Gastrocnemius medialis (tissue), 4 donors: ENCODE measurements at places on chromosomes 6 and 20.

GRCh38 chr20:17747431-17747846 lies 47.7 kb downstream of the BANF2 start:
- peak; percentile 18 for DNase-seq

- DNase-seq, result no peak
Observed at GRCh38 chr20:16947479-16947878, 199.3 kb downstream of the OTOR start.

- DNase-seq, result no peak
Observed at GRCh38 chr6:157961832-157962575, 19.7 kb upstream of the SYNJ2 start.

GRCh38 chr6:169986171-169986847 lies 234.9 kb downstream of the ERMARD start:
- no peak for DNase-seq

GRCh38 chr20:51531141-51531710 lies 11.3 kb downstream of the NFATC2 start:
- DNase-seq, result no peak

DNA sequence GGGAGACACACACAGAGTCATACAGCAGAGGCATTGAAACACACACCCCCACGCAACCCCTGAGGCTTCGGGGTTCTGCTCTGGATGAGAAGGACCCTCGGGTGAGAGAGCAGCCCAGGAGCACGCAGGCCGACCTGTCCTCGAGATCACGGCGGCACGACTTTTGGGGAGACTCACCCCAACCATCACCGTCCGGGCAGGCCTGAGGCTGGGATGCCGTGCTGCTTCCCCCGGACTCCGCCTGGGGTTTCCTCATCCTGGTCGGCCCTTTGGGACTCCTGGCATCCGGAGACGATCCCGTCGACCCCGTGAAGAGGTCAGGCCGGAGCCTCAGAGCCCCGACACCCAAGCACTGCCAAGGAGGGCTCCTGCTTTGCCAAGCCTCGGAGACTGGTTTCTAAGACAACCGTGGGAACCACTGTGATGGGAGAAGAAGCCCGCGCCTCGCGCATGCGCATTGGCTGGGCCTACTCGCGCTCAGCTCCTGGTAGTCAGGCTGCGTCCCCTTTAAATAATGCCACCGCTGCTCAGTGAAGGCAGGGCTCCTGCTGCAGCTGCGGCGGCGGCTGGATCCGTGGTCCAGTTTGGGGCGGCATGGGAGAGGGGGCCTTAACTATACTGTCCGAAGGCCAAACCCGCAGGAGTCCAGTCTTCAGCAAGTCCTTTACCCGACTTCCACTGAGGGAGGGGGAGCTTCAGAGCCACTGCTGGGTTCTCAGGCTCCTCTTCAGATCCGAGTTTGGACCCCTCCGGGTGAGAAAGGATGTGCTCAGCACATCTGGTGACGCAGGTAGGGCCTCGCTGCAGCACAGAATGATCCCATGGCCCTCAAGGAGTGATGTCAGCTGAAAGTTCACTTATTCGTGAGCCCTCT lies 171.4 kb upstream of the ZNF337 start:
- DNase-seq, result peak; percentile 50

GRCh38 chr6:27111743-27112142 lies 135.8 kb upstream of the PRSS16 start:
- no peak for DNase-seq

GRCh38 chr6:35972471-35973367 lies 51.7 kb downstream of the SLC26A8 start:
- no peak for DNase-seq

GRCh38 chr6:33329058-33329457 lies 11.5 kb upstream of the ZBTB22 start:
- DNase-seq, result no peak

DNA sequence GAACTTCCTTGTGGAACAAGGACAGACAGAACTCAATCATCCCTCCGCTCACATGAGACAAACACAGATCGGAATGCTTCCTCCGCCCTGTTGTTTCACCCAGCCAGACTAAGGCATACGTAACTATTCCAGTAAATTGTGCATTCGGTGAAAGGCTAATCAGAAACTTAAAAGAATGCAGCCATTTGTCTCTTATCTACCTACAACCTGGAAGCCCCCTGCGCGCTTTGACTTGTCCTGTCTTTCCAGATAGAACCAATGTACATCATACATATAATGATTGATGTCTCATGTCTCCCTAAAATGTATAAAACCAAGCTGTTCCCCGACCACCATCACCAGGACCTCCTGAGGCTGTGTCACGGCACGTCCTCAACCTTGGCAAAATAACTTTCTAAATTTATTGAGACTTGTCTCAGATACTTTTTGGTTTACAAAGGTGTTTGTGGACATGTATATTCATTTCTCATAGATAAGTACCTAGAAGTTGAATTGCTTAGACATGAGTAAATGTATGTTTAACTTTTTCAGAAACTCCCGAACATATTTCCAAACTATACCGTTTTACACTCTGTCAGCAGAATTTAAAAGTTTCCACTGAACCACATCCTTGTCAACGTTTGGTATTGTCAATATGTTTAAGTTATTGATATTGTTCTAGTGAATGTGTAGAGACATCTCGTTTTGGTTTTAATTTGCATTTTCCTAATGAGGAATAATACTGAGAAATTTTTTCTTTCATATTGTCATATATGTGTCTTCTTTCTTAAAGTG lies 197.6 kb upstream of the THBS2 start:
- no peak for DNase-seq

DNA sequence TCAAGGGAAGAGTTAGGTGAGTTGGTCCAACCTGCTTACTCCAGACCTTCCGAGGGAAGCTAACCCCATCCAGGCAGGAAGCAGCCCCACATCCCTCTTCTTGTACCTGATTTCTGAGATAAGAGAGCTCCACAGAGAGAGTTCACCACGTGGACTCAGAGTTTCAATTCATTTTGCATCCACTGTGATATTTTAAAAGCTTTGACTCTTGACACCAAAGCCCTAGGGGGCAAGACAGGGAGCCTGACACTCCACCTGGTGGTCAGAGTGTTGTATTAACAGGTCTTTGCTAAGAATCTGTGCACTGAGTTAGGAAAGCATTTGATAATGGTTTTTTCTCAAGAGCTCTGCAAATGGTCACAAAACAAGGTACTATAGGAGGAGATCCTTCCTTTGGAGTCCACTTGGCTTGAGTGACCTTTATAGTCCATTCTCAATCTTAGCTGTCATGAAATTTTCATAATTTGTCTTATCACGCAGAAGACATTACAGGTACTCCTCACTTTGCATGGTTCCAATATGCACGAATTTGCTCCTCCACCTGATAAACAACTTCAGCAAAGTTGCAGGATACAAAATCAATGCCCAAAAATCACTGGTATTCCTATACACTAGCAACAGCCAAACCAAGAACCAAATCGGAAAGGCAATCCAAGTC lies 56.2 kb upstream of the RIPOR2 start:
- no peak for DNase-seq

DNA sequence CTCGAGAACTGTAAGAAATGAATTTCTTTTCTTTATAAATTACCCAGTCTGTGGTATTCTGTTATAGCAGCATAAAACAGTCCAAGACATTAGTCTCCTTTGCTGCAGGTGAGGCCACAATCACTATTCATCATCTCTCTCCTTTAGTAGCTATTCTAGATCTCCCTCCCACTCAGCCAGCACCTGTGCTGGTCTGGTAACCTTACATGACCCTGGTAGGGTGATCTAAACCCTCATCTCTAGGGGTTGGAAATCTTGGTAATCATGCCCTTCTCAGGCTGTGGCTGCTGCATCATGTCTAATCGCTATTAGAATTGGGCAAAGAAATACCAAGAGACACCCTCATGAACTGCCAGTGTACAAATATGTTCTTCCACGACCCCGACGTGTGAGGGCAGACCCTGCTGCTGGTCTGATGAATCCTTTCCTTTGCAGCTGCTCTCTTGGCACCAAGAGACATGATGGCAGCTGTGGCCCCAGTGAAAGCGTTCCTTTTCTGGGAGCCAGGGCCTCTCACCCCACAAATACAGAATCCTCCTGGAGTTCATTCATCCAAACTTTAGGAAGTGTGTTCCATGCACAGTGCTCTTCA lies 23.0 kb upstream of the IGF2R start:
- no peak for DNase-seq

- DNase-seq, result no peak
Observed at GRCh38 chr6:56749632-56750151, 107.0 kb upstream of the DST start.

DNA sequence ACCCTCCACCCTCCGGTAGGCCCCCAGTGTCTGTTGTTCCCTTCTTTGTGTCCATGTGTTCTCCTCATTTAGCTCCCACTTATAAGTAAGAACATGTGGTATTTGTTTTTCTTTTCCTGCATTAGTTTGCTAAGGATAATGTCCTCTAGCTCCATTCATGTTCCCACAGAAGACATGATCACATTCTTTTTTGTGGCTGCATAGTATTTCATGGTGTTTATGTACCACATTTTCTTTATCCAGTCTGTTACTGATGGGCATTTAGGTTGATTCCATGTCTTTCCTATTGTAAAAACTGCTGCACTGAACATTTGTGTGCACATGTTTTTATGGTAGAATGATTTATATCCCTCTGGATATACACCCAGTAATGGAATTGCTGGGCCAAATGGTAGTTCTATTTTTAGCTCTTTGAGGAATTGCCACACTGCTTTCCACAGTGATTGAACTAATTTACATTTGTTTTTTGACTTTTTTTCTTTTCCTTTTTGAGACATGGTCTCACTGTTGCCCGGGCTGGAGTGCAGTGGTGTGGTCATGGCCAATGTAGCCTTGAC lies 4.5 kb downstream of the KPNA5 start:
- DNase-seq, result no peak

GRCh38 chr6:15387118-15387517 lies 141.2 kb downstream of the JARID2 start:
- no peak for DNase-seq

DNA sequence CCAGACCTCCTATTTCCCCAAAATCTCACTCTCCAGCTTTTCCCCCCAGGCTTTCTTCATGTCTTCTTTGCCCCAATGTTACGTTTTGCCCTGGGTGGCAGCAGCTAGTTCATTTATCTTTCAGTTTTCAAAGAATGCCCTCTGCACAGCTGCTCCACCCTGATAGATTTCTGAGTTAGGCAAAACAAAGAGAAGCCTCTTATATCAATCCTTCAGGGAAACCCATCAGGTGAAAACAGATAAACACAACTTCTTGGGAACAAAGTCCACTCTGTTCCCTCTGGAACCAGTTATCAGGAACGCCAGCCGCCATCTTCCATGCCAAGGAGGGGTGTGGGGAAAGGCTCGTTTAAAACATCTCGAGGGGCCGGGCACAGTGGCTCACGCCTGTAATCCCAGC lies 34.0 kb downstream of the ZBTB9 start:
- DNase-seq, result no peak

DNA sequence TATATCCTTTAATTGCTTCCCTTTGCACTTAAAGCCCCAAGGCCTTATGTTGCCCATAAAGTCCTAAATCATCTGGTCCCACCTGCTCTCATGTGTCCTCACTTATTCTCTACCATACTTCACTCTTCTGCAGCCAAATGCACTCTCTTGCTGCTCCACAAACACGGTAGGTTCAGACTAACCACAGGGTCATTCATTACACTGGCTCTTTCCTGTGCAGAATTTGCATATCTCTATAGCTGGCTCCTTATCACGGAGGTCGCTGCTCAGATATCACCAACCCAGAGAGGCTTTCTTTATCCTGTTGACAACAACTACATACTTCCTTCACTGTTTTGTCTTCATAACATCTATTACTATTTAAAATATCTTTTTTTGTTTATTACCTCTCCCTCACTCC lies 86.8 kb downstream of the MOXD1 start:
- DNase-seq, result no peak

DNA sequence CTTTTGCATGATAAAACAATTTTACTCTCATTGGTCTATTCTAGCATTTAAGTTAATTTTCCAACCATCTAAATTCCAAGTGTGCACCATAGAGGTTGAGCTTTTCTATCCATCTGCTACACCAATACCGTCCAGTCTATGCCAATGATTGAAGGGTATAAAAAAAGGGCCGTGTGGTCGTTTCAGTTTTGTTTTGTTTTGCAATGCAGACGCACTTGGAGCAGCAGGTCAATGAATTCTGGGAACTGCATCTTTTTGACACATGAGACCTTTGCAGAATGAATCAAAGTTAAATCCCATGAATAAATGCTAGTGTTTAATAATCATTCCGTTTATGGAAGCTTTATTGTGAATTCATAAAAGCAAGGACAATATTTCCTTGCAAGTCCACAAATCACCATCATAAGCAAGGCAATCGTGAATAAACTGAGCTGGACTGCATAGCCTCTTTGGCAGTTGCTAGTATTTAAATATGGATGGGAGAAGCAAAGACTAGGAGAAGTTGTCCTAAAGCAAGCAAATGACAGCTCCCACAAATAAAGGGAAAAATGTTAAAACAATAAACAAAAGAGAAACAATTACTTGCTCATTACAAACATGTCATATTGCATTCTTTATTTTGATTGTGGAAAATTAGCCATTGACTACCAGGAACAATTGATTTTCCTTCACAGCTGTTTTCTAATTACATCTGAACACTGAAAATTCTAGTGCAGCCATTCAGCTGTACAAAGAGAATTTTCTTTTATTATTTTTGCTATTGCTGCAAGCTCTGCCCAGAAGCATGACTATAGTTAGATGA lies 649.7 kb upstream of the GJE1 start:
- DNase-seq, result no peak

GRCh38 chr6:89527634-89528033 lies 94.7 kb downstream of the ANKRD6 start:
- no peak for DNase-seq

DNA sequence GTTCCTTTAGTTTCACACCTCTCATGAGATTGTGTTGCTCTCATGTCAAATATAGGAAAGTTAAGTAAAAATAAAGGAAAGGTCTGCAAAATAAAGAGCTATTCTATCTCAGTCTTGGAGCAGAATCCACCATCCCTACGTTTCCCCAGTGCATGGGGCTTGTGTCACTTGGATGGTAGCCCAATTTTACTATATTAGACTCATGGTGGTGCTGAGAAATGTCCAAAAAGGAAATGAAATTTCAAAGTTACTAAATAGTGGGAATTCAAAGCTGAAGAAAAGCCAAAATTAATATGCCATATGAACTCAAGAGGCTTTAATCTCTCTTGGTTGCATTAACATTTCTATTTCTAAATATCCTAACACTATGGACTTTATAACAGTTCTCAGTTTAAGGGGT lies 1283.3 kb upstream of the GJE1 start:
- DNase-seq, result no peak

- no peak for DNase-seq
Observed at GRCh38 chr6:160238278-160238711, 20.3 kb downstream of the SLC22A2 start.

DNA sequence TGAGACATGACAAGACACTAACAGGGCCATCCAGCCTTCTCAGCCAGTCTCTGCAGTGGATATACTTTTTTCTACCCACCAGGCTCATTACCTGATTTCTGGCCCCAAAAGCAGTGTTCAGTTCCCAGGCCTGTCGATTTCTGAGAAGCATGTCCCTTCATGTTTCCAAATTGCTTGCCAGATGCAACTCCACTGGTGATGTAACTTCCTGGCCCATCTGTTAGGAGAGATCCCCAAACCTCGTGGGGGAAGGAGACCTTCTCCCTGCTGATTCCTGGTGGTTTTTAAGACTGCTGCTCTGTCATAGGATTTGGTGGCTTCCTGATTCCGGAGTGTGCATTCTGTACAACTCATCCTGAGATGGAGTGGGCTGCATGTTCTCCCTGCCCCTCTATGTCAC lies 31.6 kb upstream of the MRPS10 start:
- DNase-seq, result no peak

- DNase-seq, result no peak
Observed at GRCh38 chr6:47135772-47136171, 93.6 kb upstream of the ADGRF1 start.
